ENCODE measurements at places on chromosomes 3 and 15. TPM values are rescaled to one million over a fixed set of nuclear protein-coding genes. Genes with fewer than 3 reads are reported as not detected.

- DNase-seq, result no peak
Observed at GRCh38 chr15:74402873-74403587, 30.7 kb downstream of the SEMA7A start.

- DNase-seq, result no peak
Observed at GRCh38 chr3:148710665-148711064, 13.0 kb downstream of the AGTR1 start.

DNA sequence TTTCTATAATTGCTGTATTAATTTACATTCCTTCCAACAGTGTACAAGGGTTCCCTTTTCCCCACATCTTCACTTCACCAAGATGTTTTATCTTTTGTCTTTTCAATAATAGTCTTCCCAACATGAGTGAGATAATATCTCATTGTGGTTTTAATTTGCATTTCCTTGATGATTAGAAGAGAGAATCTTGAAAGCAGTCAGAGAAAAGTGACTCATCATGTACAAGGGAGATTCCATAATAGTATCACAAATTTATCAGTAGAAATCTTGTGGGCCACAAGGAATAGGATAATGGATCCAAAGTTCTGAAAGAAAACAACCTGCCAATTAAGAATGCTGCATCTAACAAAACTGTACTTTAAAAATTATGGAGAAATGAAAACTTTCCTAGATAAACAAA is 189.3 kb downstream of the NECTIN3 start:
- DNase-seq, result no peak

DNA sequence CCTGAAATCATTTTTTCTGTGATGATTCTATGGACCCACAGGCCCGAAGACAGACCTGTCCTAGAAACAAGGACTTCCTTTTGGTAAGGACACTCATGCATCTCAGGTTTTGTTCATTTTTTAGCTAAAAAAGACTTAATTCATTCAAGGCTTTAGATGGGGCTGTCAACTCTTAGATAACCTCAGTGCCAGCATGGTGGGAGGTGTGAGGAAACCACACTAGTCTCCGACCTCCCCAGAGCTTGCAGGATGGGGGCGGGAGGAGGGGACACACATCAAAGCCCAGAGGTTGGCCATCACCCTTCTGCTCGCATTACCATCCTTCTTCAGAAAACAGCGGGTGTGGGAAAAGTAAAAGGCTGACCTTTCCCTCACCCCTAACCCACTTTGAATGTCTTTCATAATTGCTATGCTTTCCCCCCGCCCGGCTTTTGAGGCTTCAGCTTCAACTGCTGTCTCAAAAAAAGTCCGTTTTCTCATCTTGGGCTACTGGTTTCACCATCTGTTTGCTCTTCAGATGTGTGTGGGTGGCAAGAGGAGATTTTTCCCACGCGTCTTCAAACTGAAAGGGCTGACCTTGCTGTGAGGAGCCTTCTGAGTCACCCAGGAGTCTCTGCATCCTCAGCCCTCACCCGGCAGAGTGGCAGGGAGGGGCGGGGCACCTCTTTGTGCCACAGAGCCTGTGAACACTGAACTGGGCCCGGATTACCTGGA is 27.6 kb upstream of the CXCR6 start:
- no peak for DNase-seq

- no peak for DNase-seq
Observed at GRCh38 chr15:49570174-49570573, 50.4 kb downstream of the FAM227B start.

- DNase-seq, result peak; percentile 28
Observed at GRCh38 chr3:111072031-111072921, 660 bp downstream of the NECTIN3 start.

DNA sequence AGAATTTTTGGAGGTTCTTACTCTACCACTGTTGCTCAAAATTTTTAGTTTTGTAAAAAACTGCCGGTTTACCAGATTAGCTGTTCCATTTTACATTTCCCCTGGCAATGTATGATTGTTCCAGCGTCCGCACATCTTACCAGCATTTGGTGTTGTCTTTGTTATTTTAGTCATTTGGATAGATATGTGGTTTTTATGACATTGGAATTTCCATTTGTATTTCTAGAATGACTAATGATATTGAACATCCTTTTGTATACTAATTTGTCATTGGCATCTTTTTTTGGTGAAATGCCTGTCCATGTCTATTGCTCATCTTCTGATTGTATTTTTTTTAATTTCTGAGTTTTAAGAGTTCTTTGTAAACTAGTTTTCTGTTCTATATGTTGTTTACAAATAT is 28.5 kb downstream of the LRRC28 start:
- DNase-seq, result no peak

DNA sequence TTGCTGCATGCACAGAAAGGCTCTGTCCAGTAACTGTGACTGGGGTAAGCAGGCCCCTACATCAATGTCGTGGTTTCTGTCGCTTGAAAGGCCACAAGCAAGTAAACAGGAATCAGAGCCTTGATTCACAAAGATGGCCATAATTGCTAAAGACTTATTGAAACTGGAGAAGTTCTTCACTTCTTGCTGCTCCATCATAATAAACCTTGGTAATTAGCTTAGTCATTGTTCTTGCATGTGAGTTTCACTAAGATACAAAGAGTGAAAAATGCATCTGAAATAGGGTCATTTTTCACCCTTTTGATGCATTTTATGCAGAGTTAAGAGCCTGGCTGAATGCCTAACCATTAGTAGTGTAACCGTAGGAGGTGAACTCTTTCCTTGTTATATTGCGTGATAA is 3.2 kb downstream of the SEMA6D start:
- no peak for DNase-seq

DNA sequence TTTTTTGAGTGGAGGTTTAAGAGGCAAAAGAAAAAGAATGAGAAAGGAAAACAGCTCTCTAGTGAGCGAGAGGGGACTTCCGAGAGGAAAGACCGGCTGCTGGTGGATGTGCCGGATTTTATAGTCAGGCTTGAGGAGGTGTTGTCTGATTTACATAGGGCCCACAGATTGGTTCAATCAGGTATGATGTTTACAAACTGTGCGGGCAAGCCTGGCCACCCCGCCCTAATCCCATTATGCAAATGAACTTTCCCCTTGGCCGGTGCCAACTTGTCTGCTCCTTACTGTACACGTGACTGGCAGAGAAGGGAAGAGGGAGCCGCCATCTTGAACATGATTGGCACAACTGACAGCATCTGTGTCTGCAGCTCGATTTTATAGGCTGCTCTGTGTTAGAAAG is 44.7 kb downstream of the FAM43A start:
- DNase-seq, result no peak

ZBED2 gene
- not detected for total RNA-seq

PLA2G4B gene
- 5.7 TPM for total RNA-seq

RBP2 gene
- total RNA-seq, result not detected

RTP3 gene
- total RNA-seq, result not detected

AP3B2 gene
- 17.4 TPM for total RNA-seq
